ENCODE measurements at places on chromosomes 13 and 19.
A peak's percentile ranks its signal among the peaks of the same experiment; 100 is the strongest.

DNA sequence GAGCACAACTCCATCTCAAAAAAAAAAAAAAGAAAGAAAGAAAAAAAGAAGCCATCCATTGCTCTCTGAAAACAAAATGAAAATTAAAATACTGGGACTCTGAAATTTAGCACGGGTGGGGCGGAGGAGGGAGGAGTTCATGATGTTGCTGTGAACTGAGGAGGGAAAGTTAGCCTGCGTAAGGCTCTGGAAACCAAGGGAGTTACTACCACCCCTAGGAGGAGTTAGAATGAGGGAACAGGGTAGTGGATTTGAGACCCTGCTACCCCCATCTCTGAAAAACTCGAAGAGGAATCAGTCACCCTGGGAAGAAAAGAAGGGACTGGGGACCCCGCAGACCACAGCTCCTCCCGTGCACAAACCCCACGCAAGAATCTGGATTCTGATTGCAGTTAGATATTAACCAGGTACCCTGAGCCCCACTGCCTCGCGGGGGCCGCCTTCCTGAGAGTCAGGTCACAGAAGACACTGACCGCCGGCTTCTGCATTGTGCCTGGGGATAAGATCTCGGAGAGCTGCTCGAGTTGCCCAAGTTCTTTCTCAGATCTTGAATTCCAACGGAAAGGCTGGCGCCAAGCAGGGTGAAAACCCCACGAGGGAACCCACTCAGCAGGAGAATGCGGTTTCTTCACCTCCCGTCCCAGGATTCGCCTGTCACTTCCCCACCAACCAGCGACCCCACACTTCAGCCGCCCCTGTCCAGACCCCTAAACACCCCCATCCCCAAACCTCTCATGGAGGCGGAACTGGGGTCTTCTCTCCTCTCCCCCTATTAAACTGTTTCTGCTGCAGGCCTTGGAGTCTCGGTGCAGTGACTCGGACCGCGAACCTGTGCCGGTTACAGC lies 870 bp downstream of the ZNF442 start:
- no peak for DNase-seq

- no peak for DNase-seq
Measured at GRCh38 chr13:29810145-29810742, 40.2 kb downstream of the UBL3 start.

DNA sequence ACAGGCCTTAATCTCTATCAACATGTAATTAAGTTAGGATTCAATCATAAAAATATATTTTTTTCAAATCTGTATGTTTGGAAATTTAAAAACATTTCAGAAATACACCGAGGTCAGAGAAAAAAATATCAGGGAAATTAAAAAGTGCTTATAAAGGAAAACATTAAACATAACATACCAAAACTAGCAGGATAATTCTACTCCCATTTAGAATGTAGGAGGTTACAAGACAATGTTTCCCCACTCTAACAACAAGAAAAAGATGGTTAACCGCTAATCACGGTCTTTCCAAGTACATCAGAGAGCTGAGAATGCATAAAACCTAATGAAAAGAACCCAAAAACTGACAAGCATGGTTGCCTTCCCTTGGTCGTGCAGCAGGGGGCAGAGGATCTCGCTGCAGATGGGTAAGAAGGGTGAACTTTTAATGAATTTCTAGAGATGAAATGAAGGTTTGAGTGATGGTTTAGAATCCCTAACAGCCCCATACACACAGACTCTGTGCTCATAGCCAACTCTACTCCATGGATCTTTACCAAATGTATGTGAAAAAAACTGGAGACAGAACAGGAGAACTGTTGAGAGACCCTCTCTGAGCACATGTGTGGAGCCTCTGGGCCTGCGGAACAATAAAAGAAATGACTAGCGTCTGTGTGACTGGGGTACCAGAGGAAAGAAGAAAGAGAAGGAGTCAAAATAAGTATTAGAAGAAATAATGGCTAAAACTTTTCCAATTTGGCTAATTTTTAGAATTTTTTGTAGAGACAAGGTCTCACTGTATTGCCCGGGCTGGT lies 51.3 kb upstream of the LSM14A start:
- DNase-seq, result peak; percentile 43

DNA sequence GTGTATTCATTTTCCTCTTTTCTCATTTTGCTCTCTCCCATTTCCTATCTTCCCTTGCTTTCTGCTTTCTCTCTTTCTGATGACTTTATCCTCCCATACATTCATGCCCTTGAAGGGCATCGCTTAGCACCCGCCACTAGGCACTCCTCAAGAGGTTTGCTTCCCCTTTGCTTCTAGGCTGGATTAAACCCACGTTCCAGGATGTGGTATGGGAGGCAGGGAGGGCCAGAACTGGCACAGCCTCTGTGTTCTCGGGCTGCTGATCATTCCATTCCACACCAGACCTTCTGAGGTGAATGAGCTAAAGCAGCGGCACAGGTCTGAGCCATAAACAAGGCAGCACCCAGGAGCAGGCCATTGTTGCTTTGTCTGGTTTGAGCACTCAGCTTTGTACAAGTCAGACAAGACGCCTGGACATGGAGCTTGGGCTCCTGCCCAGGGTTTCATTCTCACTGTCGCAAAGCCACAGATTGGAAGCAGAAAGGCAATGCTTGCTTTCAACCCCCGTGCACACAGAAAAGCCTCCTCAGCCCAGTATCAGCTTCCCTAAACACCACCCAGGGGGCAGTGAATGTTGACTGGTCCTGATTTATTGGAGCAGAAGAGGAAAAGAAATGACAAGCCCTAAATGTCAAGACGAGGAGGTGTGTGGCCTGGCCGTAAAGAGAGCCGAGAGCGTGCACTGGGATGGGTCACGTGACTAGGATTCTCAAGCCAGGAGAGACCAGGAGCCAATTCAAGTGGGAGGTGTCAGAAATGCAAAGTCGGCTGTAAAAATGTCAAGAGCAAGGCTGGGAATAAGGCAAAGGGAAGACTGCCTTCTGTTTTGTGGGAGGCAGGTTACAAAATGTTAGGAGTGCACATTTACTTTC lies 218.0 kb upstream of the SERP2 start:
- DNase-seq, result no peak

GRCh38 chr19:51811344-51811743 lies 16.4 kb downstream of the FPR3 start:
- DNase-seq, result no peak

DNA sequence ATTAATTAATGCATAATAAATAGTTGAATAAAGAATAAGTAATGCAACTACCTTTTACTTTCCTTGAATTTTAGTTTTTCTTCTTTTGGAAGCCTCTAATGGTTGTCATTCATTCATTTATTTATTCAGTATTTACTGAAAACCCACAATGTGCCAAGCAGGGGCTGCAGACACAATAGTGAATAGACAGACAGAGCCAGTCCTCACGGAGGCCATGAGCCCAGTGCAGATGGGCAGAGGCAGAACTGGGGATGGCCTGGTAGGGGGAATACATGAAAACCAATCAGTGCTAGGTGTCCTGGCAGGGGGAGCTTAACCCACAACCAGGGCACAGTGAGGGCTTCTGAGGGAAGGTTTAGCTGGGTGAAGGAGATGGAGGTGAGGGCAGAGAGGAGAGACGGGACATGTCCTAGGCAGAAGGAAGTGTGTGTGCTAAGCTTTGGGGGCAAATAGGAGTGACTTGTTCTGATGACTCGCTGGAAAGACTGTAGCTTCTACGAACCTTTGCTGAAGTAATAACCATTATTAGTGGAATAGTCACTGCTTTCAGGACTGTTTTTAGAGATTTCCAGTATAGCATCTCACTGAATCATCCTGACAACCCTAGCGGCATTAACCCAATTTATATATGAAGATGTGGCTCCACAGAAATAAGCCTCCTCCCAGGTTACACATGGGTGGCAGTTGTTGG lies 55.9 kb downstream of the ERCC5 start:
- no peak for DNase-seq

DNA sequence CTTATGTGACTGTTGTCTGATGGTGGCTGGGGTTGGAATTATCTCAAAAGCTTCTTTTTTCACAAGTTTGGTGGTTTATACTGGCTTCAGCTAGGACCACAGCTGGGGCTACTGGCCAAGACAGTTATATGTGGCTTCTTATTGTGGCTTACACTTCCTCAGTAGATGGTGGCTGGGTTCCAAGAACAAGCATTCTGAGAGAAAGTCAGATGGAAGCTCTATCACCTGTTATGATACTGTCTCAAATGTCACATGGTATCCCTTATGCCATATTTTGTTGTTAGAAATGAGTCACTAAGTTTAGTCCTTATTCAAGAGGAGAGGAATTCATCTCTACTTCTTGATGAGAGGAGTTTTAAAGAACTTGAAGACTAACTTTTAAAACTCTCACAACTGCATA lies 41.6 kb downstream of the NDFIP2 start:
- no peak for DNase-seq

GRCh38 chr19:35445826-35446593 lies 2.0 kb upstream of the FFAR2 start:
- no peak for DNase-seq
